ENCODE measurements at places on chromosomes 4 and X. TPM values are rescaled to one million over a fixed set of nuclear protein-coding genes. Genes with fewer than 3 reads are reported as not detected.

- H3K27me3 ChIP-seq = no peaks in the 10 kb centered on the region
- H3K36me3 ChIP-seq = no peaks in the 10 kb centered on the region
- DNase-seq = no peak
- no peaks in the 10 kb centered on the region for H3K4me1 ChIP-seq
Observed at GRCh38 chr4:48321312-48321711, 20.0 kb upstream of the SLAIN2 start.

TEX13C gene
- total RNA-seq = not detected

DNA sequence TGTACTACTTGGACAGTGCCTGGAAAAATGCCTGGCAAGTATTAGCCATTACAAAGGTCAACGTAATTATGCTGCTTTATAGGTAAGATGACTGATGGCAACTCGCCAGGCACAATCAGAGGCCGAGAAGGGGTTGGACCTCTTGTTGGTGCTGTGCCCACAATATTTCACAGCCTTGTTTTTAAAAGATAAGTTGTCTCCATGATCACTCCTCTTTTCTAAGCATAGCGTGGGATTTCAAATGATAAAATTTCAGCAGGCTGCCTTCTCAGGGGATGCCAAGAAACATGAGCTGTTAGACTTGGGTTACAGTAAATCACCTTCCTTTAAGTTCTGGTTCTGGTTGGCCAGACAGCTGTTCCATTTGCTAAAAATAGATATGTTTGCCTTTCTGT is 26.9 kb downstream of the HOPX start:
- no peaks in the 10 kb centered on the region for H3K27me3 ChIP-seq
- H3K27ac ChIP-seq = no peak overlapping the region
- no peak for DNase-seq
- H3K4me1 ChIP-seq = peaks cover 11% of the 10 kb centered on the region

DNA sequence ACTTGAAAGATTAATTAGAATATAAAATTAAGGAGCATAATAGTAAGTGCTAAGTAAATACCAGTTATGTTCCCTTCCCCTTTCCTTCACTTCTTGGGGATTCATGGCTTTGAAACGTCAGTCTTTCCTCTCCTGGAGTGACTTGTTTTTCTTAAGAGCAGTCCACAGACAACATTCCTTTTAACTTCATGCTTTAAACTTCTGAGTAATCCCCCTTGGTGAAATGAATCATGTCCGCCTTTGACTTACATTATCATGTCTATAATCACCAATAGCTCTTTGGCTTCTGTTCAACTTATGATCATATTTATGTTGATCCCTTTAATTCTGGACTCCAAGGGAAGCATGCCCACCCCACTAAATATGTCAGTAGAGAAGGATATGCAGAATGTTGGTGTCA is 1012.1 kb upstream of the SLIT2 start:
- no peak overlapping the region for H3K4me3 ChIP-seq
- DNase-seq = no peak
- no peak overlapping the region for H3K27ac ChIP-seq
- no peaks in the 10 kb centered on the region for H3K27me3 ChIP-seq

MAGT1 gene
- total RNA-seq = 39.5 TPM

PLP1 gene
- not detected for total RNA-seq

DNA sequence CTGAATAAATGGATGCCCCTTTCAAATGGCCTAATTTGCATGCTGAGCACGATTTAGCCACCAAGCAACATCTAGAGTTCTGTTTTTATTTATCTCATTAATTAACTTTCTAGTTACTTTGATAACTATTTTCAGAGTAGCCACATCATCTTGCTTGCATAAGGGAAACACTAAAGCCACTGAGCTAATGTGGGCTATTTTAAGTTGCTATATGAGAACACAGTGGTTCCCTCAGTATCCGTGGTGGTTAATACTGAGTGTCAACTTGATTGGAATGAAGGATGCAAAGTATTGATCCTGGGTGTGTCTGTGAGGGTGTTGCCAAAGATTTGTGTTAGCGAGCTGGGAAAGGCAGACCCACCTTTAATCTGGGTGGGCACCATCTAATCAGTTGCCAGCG is 25.4 kb upstream of the HPSE start:
- no peaks in the 10 kb centered on the region for H3K36me3 ChIP-seq
- H3K4me1 ChIP-seq = peaks cover 20% of the 10 kb centered on the region
- H3K4me3 ChIP-seq = no peak overlapping the region
- no peak for DNase-seq
- no peak overlapping the region for H3K27ac ChIP-seq
- no peaks in the 10 kb centered on the region for H3K27me3 ChIP-seq
